ENCODE measurements at places on chromosomes 2 and 18.
A peak's percentile ranks its signal among the peaks of the same experiment; 100 is the strongest.

GRCh38 chr2:66432801-66433694 is 1.9 kb upstream of the MEIS1 start:
- no peak for DNase-seq

- DNase-seq = no peak
Observed at GRCh38 chr2:157427003-157427921, 16.6 kb downstream of the CYTIP start.

DNA sequence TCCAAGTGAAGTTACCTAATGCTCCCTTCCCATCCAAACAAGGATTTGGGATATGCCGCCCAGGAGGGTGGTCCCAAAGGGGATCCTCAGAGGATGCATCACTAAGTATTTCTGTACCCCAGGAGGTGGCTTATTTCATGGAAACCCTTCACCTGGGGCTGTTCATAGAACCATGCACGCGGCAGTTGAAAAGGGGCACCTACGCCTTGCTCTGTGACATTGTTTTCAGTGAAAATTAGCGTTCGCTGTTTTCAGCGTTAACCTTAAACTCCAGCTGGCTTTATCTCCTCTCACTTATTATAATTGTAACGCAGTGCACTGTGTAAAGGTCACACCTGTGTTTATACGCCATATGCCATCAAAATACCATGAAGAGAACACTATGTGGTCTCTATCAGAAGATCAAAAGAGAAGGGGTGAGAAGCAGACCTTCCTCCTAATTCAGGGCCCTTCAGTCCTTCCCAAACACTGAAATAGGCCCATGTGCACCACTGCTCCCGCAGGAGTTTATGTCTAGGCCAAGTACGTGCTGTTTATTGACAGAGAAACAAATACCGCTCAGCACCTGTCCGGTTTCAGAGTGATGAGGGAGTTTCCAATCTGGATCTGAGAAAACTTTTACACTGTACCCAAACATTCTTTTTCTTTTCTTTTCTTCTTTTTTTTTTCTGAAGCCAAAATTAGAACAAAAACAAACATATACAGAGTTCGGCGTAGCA is 162.1 kb downstream of the BCL2 start:
- DNase-seq = peak; percentile 37

DNA sequence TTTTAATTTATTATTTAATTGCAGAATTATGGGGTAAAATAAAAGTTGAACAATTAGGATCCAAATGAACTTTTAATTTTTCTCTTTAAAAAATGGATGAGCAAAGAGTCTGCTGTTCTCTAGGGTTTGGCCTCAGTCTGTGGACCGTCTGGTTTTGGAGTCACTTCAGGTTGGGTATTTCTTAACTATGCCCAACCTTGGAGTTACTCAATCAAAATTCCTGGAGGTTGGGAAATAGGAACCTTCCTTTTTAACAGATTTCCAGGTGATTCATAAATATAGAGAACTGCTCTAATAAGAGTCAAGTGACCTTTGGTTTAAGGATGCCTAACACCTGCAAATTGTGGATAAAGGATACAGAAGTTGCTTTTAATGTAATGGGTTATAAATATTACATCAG is 241.5 kb upstream of the GCFC2 start:
- no peak for DNase-seq

DNA sequence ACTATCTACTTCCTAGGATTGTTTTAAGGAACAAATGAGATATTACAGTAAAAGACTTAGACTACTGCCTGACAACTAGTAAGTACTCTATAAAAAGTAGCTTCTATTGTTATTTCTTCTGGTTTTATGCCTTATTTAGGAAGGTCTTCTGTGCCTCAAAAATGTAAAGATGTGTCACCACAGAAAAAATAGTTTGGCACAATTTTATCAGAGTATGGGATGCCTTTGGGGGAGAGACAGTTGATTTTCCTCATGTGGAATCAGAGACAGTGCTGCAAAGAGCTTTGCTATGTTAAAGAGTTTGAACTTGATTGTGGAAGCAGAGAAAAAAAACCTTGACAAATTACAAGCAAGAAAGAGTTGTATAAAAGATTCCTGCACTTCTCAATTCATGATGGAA is 98.4 kb downstream of the EHBP1 start:
- DNase-seq = no peak

GRCh38 chr18:70420146-70420898 is 131.5 kb downstream of the SOCS6 start:
- no peak for DNase-seq

- no peak for DNase-seq
Observed at GRCh38 chr18:55402731-55403405, 185.1 kb downstream of the TCF4 start.

GRCh38 chr2:231370429-231370748 is 25.1 kb upstream of the B3GNT7 start:
- no peak for DNase-seq

GRCh38 chr18:37476182-37476581 is 89.4 kb downstream of the CELF4 start:
- DNase-seq = no peak

- DNase-seq = no peak
Observed at GRCh38 chr2:112092286-112093041, 37.4 kb downstream of the TMEM87B start.

DNA sequence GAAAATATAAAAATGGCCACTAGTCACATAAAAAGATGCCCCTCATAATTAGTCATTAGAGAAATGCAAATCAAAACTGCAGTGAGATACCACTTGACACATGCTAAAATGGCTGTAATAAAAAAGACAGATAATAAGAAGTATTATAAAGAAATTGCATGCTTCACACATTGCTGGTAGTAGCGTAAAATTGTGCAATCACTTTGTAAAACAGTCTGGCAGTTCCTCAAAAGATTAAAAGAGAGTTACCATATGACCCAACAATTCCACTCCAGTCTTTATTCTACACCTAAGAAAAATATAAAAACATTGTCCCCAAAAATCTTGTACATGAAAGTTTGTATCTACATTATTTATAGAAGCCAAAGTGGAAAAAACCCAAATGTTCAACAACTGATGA is 170.6 kb upstream of the FIGN start:
- no peak for DNase-seq

GRCh38 chr2:232434091-232434490 is 21.9 kb upstream of the ALPI start:
- no peak for DNase-seq

DNA sequence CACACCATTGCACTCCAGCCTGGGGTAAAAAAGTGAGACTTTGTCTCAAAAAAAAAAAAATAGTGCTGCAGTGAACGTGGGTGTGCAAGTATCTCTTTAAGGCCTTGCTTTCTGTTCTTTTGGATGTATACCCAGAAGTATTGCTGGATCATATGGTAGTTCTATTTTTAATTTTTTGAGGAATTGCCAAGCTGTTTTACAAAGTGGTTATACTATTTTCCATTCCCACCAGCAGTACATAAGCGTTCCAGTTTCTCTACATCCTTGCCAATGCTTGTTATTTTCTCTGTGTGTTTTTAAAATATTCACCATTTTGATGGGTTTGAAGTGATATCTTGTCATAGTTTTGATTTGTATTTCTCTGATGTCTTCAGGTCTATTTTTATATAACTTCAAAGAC is 13.1 kb downstream of the ARMC9 start:
- DNase-seq = no peak

DNA sequence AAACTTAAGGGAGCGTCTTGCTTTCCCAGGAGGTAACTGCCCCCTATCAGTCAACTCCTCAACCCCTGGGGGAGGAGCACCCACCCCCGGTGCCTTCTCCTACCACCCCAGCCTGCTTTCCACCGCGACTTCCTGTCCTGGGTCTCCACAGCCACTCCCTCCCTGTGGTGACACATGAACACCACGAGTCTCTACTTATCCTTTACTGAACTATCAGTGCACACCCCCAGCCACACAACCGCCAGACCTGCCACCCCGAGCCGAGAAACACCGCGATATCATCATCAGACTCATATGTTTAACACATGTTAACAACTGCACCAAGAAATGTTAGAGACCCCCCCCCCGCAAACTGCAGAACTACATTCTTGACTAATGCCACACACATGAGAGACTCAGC is 43.3 kb downstream of the LONRF2 start:
- no peak for DNase-seq

- DNase-seq = no peak
Observed at GRCh38 chr18:59769129-59769865, 72.1 kb upstream of the CCBE1 start.

DNA sequence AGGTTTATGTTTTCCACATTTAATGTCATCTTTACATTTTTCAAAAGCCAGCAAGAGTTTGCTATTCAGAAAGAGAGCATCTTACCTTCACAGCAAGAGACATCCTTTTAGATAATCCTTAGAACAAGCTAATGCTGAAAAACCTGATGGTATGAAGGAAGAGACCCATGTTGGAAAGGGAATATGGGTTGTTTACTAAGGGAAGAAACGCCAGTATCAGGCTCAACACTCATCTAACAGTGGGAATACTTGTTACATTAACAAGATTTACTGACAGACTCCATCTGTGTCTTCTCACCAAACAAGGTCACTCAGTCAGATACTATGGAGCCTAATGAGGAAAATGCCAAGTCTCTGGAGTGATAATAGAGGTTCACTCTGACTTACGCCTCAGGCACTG is 1474.1 kb upstream of the SLC39A10 start:
- no peak for DNase-seq

- no peak for DNase-seq
Observed at GRCh38 chr2:215974700-215975429, 38.5 kb downstream of the MREG start.

DNA sequence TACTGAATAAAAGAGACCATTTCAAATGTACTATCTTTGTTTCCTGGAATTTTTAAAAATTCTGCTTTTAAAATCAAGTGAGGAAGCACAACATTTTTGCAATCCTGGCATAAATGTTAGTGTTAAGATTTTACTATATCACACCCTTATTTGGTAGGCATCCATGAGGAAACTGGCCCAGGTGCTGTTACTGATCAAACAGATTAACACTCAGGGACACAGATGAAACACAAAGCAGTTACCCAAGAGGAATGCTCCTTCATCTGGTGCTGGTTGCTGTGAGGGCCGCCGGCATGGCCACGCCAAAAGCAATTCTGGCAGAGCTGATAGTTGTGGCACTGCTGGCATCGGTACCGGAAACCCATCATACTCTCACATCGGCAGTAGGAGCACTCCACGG is 96.8 kb downstream of the DTNB start:
- DNase-seq = no peak

GRCh38 chr18:37534627-37535026 is 31.0 kb downstream of the CELF4 start:
- DNase-seq = no peak

- no peak for DNase-seq
Observed at GRCh38 chr18:28045176-28045810, 131.6 kb downstream of the CDH2 start.

GRCh38 chr2:21687589-21687988 is 563.8 kb downstream of the TDRD15 start:
- DNase-seq = no peak

DNA sequence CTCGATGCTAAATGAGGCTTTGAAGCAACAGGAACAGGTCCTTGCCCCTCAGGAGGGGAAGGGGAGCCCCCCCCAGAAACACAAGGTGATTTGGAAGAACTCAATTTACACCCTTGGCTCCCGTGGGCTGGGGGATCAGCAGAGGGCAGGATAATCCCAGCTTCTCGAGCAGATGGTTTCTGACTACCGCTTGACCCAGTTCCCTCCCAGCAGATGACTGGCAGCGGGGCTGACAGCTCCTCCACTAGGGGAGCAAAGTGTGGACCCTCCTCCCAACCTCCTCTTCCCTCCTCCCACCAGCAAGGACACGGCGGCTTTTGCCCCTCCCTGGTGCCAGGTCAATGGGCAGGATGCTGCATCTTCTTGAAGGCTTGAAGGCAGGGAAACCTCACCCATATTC is 3.5 kb upstream of the INHBB start:
- DNase-seq = no peak

DNA sequence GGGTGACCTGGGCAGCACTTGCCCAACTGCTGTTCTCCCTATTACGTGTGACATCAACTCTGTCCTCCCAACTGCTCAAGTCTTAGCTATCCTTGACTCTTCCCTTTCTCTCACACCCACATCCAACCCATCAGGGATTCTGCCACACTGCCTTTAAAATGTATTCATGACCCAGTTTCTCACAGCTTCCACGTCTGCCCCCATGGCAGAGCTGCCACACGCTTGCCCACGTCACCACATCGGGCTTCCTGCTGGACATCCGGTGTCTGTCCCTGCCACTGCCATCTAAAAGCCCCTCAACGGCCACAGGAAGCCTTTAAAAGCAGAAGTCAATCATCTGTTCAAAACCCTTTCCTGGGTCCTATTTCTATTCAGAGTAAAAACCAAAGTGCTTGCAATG is 233.1 kb upstream of the POU3F3 start:
- DNase-seq = no peak

DNA sequence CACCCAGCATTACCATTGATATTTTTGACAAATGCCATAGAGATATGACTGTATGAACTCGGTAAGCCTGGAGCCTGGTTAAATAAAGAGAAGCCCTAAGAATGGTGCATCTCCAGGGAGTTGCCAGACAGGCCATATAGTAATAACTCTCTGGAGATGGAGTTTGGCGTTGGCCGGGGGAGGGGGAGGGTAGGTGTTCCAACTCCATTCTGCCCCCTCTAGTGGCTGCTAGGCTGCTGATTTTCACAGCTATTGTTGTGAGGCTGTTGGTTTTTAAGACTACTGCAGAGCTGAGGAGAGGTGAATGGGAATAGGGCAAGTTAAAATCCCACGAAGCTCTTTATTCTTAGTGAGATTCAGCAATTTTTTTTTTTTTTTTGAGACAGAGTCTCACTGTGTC is 99.9 kb downstream of the GALNT14 start:
- no peak for DNase-seq

DNA sequence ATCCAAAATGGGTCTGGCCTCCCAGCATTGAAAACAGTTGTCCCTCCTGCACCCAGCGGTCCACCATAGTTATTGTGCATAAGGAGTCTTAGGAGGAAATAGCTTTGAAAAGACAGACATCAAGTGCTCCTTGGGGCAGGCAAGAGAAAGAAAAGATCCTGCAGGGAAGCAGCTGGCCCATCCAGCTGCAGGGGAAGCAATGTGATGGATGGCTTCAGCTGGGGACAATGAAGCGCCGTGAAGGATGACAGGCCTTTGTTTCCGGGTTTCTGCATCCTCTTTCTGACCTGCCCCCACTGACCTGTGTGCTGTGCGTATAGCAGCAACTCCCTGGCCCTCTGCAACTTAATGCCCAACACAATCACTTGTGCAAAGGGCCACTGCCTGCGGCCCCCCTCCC is 142.9 kb upstream of the NCKAP5 start:
- no peak for DNase-seq

DNA sequence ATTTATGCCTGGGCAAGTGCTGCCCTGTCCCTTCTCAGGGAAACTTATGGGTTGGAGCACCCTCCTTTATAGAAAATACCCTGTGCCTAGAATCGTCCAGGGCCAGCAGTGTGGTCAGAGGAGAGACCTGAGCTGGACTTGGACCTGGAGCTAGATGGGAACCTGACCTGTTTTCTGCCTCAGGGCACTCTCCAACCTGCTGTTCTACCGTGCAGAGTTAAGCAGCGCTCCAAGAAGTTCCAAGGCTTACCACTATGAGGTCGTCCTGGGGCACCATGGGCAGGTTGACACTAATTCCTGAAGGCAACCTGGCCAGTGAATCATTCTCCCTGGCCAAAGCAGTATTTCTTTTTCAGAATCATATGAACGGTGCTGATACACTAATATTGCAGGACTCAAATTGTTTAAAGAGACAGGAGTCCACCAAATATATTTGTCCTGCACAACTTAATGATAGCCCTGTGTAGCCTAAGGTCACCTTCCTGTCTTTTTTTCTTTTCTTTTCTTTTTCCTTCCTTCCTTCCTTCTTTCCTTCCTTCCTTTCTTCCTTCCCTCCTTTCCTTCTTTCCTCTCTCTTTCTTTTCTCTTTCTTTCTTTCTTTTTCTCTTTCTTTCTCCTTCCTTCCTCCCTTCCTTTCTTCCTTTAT is 455.4 kb upstream of the HNMT start:
- DNase-seq = no peak

Measured in CD4-positive, alpha-beta T cell treated with Interleukin-6 for 4 hours (primary cell).